Activated effector memory CD4-positive, alpha-beta T cell treated with Interleukin-2 at 50 U/mL for 16 hours (primary cell): ENCODE measurements at places on chromosomes 1 and 21.

DNA sequence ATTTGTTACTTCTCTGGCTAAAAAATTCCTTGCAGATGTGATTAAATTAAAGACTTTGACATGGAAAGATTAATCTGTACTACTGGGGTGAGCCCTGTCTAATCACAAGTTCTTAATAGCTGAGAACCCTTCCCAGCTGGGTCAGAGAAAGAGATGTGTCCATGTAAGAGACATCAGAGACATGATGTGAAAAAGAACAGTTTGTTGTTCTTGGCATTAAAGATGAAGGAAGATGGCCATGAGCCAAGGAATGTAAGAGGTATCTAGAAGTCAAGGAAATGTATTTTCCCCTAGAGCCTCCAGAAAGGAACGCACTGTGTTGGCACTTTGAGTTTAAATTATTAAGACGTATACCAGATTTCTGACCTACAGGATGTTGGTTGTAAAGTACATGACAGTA is 1271.5 kb upstream of the PRMT6 start:
- DNase-seq, result no peak

DNA sequence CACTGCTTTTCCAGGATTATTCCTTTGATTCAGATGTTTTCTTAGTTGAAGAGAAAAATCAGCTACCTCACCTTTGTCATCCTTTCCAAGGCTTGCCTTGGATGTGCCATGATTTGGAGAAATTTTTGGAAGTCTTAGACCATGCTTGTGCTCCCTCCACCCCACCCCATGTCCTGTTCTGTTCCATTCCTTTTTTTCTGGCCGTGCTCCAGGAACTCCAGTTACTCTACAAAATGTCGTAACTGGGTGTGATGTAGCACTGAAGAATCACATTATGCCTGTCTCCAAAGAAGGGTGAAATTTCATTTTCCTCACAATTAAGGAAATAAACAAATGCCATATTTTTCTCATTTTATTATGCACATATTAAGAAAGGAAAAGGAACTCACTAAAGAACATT is 217.8 kb upstream of the ZRANB2 start:
- DNase-seq, result no peak

DNA sequence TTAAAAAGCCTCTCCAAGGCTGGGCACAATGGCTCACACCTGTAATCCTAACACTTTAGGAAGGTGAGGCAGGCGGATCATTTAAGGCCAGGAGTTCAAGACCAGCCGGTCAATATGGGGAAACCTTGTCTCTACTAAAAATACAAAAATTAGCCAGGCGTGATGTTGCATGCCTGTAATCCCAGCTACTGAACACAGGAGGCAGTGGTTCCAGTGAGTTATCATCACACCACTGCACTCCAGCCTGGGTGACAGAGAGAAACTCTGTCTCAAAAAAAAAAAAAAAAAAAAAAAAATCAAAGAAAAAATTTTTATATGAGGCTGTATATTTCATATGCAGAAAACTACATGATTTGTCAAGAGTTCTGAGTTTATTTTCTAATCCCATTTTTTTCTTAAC is 1107.1 kb upstream of the TMPRSS15 start:
- no peak for DNase-seq

- no peak for DNase-seq
These were observed 736 bp upstream of the BARHL2 start for GRCh38 chr1:90717665-90718410.

DNA sequence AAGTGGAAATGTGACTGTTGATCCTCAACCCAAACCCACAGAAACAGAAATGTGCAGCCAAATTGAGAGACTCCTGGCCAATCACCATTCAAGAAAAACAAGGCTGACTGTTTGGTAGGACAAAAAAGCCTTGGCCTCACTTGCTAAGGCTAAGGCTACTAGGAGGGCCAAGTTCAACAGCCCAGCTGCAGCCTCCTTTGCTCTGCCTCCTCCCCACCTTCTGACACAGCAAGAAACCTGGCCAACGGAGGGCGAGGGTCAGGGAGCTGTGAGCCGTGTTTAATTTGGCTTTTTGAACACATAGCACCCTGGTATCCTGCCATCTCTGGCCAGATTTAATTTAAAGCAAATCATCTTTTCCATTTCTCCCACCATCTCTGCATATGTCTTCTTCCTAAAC is 165.8 kb upstream of the RAB4A start:
- DNase-seq, result no peak

DNA sequence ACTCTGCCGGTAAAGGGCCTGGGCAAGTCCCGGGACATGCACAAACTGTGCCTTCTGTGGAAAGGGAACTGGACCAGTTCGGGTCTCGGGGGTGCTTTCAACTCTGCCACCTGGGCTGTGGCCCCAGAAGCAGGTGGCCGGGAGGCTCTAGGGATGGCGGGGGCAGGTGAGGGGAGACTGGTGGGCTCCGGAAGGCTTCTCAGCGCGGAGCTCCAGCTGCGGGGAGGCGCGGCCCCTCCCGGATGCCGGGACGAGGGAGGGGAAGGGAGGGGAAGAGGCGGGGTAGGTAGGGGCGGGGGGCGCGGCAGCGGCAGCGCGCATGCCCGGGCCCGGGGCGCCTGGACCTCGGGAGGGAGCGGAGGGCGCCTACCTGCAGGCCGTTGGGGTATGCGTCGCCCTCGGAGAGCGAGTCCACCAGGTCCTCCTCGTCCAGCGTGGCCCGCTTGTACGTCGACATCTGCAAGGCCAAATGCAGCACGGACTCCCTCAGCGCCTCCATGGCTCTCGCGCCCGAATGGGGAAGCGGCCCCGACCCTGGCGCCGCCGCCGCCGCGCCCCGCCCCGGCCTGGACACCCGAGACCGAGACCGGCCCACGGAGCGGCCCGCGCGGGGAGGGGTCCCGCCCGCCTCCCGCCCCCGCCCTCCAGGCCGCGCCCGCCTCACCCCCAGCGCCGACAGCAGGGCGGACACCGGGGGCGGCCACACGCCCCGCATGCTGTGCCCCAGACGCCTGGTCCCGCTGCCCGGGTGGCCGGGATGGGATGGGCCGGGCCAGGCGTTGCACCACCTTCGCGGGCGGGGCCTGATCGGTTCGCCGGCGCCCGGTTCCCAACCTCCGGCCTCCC is at the start of gene ECE1:
Gene ECE1 (minus strand): TSS at position 764 of the 846 bp plus-strand sequence. CDS start 49 bp downstream, at position 715.
- peak; percentile 56 for DNase-seq

GRCh38 chr1:172070055-172070454 is 228.8 kb downstream of the DNM3 start:
- no peak for DNase-seq

DNA sequence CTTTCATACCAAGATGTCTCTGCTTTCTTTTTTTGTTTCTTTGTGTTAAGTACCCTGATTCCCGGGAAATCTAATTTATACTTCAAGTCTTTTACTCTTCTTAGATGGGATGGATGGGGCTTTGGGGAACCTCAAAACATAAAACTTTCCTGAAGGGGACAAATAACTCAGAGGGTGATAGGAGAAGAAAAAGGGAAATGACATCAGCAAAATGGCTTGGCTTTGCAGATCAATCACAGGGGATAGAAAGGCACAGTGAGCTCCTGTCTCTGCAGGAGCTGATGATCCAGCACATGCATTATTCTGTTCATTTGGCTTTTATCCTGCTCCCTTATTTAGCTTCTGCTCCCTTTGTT is 1.4 kb upstream of the CA14 start:
- no peak for DNase-seq

DNA sequence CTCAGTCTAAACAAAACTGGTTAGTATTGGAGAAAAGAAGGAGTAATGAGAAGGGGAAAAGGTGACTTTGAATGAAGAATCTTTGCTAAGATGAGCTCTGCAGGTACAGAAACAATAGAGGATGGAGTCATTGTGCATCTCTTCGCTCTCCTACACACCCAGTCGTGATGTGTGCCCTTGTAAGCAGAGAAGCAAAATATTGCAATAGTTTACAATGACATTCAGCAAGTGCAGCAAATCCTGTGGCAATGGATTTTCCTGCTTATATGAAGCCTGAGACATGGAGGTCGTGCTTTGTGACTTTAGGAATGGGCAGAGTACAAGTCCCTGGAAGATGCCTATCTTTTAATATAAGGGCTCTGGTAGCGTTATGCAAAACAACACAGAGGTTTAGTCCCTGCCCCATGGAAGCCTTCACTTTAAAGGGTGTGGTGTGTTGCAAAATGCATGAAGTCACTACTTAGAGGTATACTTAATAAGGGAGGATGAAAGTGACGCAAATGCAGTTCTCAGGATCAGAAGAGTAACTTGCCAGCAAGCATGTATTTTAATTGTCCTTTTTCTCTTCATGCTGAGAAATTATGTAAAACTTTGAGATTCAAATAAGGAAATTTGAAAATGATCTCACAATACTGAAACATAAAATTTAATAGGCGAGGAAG is 88.0 kb upstream of the IVNS1ABP start:
- no peak for DNase-seq
